Left lung (tissue), 14 donors: ENCODE measurements at places on chromosomes 6 and 20. TPM values are rescaled to one million over a fixed set of nuclear protein-coding genes. Genes with fewer than 3 reads are reported as not detected.
A peak's percentile ranks its signal among the peaks of the same experiment; 100 is the strongest.

DNA sequence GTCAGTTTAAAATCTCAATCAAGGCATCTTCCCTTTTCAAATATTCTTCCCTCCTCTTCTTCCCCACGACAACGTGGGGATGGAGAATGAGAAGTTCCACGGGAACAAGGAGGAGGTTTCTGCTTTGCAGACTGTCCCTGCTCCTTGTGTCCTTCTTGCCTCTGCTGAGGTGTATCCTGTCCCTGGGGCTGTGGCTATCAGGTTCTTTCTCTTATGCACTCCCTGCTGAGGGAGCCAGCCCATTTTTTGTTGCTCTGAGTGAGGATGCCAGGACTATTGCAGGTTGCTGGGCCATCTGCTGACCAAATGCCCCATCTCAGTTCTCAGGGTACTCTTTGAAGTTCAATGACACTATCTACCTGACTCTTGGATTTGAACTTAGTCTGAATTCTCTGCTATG lies 533.6 kb downstream of the RNF144B start:
- DNase-seq: no peak

Gene RSPH4A
- 0.15 TPM for total RNA-seq

DNA sequence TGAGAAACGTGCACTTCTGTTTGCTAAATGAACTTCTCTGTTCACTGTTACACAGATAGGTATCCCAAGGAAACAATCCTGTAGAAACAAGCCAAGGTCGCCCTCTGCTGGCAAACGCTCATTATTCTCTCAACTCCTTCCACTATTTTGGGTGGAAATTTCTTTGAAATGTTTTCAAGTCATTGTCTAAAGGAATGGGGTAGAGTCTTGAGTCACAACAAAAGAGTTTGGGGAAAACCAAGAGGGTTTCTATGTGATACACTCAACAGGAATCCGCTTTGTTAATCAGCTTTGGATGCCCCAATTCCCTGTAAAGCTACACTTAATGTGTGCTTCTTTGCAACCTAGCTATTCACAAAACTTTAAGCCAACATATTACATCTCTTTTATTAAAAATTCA lies 4.6 kb upstream of the RAE1 start:
- DNase-seq: peak; percentile 67

DNA sequence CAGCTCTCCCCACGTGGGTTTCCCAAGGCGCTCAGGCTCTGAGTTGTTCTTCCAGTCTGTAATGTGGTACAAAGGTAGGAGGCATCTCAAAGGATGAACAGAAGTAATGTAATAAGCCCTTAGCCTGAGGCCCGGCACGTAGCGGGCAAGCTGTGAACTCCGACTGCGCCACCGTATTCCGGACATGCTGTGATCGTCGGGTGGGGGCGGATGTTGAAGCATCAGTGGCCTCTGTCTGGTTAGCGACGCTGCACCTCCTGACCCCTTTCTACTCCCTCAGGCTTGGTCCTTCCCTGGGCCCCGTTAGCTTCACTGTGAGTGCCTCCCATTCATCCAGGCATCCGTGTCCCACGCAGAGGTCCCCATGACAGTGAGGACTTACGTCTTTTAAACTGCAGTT lies 151.7 kb downstream of the ERMARD start:
- no peak for DNase-seq

DNA sequence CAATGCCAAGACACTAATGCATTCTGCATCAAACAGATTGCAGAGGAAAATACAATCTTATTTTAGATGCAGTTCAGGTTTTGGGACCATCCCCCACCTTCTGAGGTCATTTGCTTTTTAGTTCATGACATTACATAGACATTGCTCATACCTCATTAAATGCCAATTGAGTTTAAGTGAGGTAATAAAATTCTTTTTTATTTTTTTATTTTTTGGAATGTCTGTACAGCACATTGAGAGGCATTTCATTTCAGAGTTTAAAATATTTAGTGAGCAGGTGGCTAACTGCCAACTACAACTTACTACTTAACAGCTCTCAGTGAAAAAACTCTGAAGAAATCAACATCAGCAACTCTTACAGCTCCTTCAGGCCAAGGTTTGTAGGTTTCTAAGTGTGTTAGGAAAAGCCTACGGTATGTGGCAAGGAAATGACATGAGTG lies 482.2 kb upstream of the RNF217 start:
- no peak for DNase-seq

GRCh38 chr6:11275598-11275997 lies 43.1 kb upstream of the NEDD9 start:
- no peak for DNase-seq

DNA sequence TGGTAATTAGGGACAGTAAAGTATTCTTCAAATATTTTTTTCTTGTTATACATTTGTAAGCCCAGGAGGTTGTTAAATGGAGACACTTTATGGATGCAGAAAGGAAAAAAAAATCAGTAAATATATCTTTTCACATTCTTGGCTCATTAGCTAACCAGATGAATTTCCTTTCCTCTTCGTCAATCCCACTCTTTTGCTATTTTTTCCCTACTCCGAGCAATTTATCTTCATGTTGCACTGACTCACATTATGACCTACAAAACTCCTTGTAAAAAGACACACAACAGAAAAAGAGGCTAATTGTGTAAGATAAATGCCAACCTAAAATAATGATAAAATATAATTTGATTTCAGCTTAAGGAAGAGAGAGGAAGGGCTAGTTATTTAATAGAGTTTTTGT lies 472.9 kb upstream of the ZNF337 start:
- DNase-seq: no peak

Gene MRPS18A
- 27.0 TPM for total RNA-seq

- no peak for DNase-seq
Observed at GRCh38 chr6:48036316-48036715, 74.7 kb downstream of the PTCHD4 start.

GRCh38 chr6:44925100-44925739 lies 402.9 kb upstream of the RUNX2 start:
- DNase-seq: no peak

DNA sequence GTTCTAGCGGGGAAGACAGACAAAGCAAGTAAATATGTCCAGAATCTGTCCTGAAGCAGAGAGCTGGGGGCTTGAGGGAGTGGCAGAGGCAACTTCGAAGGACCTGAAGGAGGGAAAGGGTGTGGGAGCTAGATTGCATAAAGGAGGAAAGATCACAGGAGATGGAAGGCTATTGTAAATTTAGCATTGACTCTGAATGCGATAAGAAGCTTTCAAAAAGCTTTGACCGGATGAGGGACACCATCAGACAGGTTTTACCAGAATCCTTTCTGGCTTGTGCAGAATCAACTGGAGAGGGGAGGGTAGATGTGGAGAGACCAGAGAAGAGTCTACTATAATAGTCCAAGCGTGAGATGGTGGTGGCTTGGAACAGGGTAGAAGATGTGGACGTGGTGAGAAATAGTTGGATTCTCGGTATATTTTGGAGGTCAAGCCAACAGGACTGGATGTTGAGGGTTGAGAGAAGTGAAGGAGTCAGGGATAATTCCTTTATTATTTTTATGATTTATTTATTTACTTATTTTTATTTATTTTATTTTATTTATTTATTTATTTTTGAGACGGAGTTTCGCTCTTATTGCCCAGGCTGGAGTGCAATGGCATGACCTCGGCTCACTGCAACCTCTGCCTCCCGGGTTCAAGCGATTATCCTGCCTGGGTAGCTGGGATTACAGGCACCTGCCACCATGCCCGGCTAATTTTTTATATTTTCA lies 19.9 kb upstream of the RIPOR3 start:
- no peak for DNase-seq

GRCh38 chr6:9103876-9104521 lies 668.7 kb upstream of the SLC35B3 start:
- no peak for DNase-seq

DNA sequence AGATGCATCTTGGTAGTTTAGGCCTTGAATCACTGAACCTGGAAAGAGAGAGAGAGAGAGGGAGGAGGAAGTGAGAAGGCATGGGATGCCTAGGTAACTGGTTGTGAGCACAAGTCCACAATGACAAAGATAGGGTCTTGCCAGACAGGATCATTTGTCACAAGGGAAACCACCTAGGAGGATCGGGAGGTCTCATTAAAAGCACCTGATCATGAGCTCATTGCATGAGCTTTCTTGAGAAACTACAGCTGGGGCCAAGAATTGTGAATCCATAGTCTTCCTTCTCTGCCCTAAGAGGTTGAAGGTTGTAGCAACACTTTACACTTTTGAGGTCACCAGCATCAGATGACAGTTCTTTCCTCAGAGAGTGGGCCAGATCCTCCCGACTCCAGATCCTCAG lies 195.7 kb downstream of the CD83 start:
- no peak for DNase-seq

DNA sequence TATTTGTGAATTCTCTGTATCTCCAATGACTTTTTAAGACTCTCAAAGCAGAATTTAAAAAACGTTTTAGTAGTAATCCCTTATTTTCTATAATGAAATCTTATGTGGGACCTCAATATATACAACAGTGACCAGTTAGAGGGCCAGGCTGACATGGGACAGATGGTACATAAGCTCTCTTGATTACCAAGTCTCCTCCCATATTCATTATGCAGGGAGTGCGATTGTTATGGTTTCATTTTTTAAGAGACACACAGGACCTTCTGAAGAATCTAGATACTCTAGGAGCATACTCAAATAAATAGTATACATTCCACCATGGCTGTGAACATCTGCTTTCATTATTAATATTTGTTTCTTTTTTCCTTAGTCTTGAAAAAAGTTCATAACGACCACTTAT lies 43.5 kb downstream of the GCLC start:
- DNase-seq: no peak

DNA sequence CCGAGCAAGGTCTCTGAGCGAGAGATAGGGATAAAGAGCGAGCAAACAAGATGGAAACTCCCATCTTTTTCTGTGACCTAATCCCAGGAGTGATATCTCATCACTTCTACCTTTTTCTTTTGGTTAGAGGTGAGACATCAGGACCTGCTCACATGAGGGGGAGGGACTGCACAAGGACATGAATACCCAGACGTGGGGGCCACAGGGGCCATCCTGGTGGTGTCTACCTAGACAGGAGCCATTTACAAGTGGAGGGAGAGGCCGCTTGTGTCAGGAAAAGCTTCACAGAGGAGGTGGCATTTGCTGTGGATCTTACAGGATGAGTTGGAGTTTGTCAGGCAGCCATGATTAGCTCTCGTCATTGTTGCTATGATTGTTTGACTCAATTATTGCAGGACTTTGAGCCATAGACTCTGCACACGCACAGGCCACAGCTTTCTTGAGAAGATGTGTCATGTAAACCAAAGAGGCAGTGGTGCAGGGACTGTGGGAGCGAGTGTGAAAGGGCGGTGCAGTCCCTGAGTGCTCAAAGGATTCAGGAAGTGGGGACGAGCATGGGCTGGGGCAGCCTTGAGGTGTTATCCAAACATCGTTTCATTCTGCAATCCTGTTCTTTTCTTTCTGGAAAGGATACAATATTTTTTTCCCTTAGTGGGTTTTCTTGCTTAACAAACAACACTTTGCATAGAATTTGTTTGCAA lies 7.7 kb downstream of the NPEPL1 start:
- DNase-seq: peak; percentile 35

Gene MCCD1
- not detected for total RNA-seq

Gene CALHM5
- 2.3 TPM for total RNA-seq

DNA sequence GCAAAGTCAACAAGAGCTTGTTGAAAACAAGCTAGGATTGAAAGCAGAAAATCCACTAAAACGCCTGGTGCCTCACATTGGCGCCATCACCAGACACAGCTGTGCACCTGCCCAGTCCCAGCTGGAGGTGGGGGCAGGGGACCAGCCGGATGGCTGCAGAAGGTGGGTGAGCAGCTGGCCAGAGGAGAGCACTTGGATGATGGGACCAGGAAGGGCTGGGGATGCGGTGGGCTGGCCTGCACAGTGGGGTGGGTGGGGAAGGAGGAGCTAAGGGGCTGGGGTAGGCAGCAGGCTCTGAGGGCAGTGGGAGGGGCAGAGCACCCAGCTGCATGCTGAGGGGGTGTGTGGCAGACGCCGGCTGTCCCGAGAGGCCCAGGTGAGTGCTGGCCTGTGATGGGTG lies 7.1 kb downstream of the CABLES2 start:
- DNase-seq: no peak

GRCh38 chr6:74199215-74199915 lies 503.4 kb downstream of the CD109 start:
- no peak for DNase-seq

Gene OR2H1
- total RNA-seq: not detected

Gene RIPPLY2
- total RNA-seq: not detected
